ENCODE measurements at places on chromosomes 1 and 21. TPM values are rescaled to one million over a fixed set of nuclear protein-coding genes. Genes with fewer than 3 reads are reported as not detected.

GRCh38 chr1:118243269-118243668 lies 58.2 kb upstream of the SPAG17 start:
- DNase-seq = no peak

GRCh38 chr1:187244623-187245022 lies 415.9 kb downstream of the PLA2G4A start:
- DNase-seq = no peak

- no peak for DNase-seq
These were observed 20.9 kb downstream of the PIK3CD start for GRCh38 chr1:9672444-9672843.

DNA sequence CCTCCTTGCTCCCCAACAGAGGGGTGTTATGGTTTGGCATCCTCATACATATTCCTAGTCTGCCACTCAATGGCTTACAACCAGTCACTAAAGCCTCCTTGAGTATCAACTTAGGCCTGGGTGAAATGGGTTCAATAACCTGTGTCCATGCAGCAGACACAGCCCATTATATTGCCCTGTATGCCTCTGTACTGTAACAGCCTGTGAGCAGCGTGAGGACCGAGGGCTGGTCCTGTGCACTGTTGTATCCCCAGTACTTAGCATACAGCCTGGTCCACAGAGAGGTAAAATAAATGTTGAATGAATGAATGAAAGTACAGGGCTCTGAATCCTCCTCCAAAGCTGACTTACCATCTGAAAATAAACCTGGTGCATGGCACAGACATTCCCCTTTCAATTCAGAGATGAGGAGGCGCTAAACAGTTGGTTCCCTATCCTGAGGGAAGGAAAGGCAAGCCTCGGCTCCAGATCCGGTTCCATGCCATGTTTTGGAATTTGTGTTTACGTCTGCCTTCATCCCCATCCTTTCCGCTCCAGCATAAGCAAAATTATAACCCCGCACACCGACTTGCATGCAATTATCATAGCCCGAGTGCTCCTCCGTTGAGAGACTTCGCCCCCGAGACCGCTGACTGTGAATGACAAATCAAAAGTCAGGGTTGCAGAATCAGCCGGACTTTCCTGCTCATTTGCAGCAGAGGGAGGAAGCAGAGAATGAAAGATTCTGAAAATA lies 45.0 kb upstream of the DNAJC6 start:
- DNase-seq = peak; percentile 68

DNA sequence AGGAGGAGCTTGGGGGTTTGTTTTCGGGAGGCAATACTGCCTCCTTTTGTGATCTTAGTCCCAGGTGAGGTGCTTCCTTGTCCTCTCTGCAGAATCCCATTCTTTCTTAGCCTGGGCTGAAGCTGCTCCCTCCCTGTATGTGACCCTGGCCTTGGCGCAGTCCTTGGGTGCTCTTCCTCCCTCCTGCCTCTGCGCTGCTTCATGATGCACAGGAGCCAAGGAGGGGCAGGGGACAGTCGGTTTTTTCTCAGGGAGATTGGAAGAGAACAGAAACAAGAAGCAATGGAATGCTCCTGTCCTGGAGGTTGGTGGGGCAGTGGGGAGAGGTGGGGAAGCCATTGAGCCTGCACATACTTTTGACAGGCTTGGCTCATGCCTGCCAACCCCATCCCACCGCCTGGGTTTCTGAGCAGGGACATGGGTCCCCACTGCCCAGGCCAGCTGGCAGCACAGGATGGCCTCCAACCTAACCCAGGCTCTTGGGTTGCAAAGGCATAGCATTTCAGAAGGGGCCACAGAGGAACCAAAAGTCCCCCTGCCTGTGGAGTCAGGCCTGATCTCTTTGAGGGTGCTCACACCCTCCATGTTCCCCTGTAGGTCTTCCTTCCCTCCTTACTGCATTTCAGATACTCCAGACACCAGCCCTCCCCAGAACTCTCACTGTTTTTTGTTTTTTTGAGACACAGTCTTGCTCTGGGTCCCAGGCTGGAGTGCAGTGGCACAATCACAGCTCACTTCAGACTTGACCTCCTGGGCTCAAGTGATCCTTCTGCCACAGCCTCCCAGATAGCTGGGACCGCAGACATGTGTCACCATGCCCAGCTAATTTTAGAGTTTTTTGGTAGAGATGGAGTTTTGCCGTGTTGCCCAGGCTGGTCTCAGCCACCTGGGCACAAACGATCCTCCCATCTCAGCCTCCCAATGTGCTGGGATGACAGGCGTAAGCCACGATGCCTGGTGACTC lies 16.1 kb downstream of the IL6R start:
- DNase-seq = no peak

DNA sequence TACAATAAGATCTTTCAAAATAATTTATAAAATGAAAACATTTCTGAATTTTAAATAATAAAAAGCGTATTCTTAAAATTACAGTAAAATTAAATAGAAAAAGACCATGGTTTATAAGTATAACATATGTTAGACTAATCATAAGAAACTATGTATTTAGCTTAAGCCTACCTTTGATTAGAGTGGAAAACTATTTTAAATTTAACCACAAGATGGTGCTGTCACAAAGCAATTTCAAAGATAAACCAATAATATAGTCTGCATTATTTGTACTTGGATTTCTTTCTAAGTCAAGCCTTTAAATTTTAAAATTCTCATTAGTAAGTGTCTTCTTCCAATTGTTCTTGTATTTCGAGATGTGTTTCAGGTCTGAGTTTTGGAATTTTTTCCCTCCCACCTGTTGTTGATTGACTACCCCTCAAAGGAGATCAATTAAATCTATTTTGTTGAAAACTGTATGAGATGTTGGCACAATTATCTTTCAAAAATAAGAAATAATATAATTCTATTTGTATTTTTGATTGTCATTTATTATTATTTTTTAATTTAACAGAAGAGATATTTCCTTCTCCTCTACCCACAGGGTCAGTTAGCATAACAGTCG lies 459.8 kb downstream of the KCNT2 start:
- DNase-seq = peak; percentile 66

DNA sequence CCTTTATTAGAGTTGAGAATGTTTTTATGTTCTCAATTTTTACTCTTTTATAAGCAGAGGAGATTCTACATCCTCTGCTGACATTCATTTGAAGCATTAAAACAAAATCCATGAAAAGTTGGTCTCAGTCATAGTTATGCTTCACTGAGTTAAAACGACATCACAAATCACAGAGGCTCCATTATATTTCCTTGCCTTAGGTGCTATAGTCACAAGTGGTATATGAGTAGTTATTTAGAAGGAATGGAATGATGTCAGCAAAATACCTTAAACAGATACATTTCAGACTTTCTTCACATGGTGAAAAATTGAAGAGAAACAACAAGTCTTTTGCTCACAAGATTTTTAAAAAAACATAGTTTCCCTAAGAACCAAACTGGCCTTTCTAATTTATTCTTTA lies 11.7 kb upstream of the METTL13 start:
- DNase-seq = no peak

GRCh38 chr21:26473471-26473870 lies 99.6 kb downstream of the CYYR1 start:
- no peak for DNase-seq

DNA sequence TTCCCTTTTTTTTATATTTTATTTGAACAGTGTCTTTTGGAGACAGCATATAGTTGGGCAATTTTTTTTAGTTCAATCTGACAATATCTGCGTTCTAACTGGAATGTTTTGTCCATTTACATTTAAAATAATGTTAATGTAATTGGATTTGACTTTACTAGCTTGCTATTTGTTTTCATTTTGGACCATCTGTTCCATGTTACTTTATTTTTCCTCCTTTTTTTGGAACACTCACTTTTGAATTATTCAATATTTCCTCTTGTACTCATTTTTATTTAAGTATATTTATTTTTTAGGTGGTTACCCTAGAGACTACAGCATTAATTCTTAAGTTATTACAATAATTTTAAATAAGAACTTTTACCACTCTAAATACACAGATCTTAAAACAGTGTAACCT lies 62.8 kb upstream of the C1orf87 start:
- no peak for DNase-seq

GRCh38 chr21:37899146-37899545 lies 17.1 kb downstream of the KCNJ6 start:
- DNase-seq = no peak

DNA sequence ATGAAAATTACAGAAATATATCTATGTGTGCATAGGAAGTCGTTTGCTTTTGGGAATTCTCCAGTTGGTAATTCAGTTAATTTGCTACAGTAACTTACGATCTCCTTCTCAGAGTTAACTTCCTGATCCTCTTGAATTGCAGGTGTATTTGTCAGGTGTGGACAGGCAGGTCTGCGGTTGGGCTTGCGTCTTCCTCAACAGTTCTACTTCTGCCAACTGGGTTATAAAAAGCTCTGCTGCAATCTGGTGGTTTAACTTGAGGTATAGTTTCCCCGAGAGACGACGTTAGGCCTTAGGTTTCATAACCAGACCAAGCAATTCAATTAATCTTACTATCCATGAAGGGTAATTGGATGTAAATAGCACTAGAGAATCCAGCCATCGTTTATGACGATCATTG lies 88.2 kb downstream of the GABPA start:
- no peak for DNase-seq

DNA sequence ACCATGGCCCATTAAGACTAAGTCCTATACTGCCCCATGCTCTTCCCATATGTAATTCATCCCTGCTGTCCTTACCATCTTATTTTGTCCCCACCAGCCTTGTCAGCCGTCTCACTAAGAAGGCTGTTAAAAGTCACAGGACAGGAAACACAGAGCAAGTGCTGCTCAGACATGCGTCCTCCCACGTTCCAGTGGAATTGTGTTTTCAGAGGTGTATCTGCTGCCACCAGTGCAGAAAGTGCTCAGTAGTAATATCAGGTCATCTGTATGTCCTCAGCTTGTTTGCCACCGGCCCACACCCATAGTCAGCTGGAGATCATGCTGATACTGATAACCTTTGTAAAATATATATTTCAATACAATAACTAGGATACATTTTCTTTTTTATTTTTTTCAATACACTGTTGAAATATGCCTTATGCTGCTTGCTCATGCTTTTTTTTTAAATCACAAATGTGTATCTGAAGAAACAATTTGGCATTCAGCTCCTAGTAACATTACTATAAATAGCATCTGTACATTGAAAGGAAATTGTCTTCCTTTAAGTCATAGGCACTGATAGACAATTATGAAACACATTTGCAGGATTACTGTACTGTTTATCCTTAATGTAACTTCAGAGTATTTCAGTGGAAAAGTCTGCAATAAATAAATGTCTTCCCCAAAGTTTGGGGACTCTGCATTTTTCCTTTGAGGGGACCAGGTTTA lies 156.9 kb downstream of the EDEM3 start:
- no peak for DNase-seq

DNA sequence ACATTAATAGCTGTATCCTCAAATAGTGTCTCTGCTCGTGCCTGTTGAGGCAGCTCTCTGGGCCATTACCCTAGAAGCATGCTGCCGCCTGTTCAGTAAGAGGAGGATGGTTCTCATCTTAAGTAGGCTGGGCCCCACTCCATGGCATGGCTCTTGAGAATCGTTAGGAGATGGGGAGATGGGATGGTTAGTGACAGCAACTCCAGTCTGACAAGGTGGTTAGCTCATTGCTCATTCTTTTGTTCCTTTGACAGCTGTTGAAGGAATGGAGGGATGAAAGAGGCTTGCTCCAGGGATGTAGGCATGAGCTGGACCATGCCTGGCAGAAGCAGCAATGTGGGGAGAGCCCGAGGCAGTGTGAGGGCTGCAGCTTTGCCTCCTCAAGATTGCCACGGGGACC lies 68.2 kb downstream of the MAP10 start:
- no peak for DNase-seq

GRCh38 chr1:101089613-101090338 lies 64.2 kb upstream of the DPH5 start:
- no peak for DNase-seq

- DNase-seq = peak; percentile 20
These were observed 124.0 kb downstream of the DMRTB1 start for GRCh38 chr1:53583021-53583867.

- DNase-seq = no peak
These were observed 11.2 kb upstream of the H3-3A start for GRCh38 chr1:226051365-226051764.

- no peak for DNase-seq
These were observed 21.8 kb upstream of the IKBKE start for GRCh38 chr1:206448471-206448870.

GRCh38 chr1:66326867-66327266 lies 207.1 kb upstream of the SGIP1 start:
- DNase-seq = no peak

DNA sequence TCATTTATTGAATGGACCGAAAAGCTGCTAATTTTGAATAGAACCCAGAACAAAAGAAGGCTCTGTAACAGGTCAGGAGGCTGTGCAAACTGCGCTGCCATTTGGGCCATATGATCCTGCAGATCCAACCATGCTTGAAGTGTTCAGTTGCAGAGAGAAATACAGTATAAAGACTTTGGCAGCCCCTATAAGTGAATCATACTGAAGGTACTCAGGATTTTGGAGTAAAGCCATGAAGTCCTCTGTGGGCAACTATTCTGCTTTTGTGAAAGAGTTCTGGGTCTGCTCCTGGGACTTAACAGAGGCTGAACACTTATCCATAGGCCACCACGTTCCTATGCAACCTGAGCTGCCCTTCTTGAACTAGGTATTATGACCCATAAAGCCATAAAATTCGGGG lies 1613.6 kb upstream of the PRMT6 start:
- DNase-seq = no peak

DNA sequence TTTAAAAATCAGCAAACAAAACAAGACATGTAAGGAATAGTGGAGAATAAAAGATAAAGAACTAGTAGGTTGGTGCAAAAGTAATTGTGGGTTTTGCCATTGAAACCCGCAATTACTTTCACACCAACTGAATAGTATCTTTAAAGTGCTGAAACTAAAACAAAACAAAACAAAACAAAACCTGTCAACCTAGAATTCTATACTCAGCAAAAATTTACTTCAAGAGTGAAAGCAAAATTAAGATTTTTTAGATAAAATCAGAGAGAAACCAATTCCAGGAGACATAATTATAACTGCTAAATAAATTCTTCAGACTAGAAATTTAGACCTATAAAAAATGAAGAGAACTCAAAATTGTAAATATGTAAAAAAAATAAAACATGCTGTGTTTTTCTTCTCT lies 114.0 kb upstream of the TSPAN2 start:
- DNase-seq = no peak

DNA sequence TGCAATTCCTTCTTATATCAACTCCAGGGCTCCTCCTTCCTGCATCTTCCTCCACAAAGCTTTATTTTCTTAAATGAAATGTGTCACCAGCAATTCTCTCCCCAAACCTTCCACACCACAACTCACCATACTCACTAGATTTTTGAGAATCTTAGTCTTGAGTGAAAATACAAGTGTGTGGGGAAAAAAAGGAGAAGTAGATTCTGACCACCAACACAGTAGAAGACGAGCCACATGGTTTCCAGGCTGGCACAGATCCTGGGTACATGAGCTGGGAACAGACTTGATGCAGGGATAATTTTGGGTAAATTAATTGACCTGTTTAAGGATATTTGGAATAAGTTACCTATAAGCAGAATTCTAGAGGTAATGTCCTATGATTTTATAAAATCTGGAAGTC lies 72.8 kb upstream of the KCNJ15 start:
- no peak for DNase-seq

GRCh38 chr1:94974824-94975223 lies 47.9 kb upstream of the CNN3 start:
- DNase-seq = no peak

- DNase-seq = no peak
These were observed 125 bp downstream of the ATP5PF start for GRCh38 chr21:25734654-25734903.

Gene CLEC20A
- total RNA-seq = not detected

Gene LHX8
- not detected for total RNA-seq

Gene CFHR5
- total RNA-seq = not detected

Gene ADGRB2
- total RNA-seq = 1.8 TPM
